ENCODE measurements at places on chromosomes 7 and 10.

- DNase-seq = no peak
Measured at GRCh38 chr7:95824616-95825015, 52.3 kb downstream of the DYNC1I1 start.

DNA sequence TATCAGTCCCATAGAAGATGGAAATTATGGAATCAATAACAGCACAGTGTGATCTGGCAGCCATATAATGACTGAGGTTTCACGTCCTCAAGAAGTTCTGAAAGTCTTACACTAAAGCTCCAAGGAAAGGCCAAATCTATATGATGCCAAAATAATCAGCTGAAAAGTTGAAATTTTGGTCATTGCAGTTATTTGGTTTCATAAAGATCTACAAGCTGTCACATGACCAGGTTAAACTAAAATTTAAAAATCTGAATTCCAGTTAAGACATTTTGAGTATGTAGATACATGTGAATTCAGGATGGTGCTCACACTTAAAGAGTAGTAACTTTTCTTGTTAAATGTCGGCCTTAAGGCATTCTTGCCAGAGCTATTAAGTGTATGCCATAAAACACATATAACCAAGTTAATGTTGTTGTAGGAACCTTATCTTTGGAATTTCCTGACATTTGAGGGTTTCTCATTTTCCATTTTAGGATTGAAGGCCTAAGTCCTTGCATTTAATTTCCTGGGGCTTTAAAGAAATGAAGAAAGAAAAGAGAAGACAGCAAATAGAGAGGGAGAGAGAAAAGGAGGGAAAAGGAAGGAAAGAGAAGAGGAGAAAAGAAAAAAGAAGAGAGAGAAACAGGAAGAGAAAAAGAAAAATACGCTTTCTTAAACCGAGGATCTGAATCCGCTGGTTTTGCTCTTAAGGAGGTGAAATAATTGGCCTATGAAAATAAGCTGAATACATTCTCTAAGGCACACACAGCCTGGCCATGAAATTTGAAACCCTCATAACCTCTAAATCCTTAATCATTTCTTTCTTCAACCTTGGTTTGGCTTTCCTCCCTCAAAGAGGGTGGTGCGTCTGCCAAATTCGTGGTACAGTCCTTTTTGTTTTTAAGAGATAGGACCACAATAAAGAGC is 43.8 kb downstream of the DENND2A start:
- DNase-seq = no peak

DNA sequence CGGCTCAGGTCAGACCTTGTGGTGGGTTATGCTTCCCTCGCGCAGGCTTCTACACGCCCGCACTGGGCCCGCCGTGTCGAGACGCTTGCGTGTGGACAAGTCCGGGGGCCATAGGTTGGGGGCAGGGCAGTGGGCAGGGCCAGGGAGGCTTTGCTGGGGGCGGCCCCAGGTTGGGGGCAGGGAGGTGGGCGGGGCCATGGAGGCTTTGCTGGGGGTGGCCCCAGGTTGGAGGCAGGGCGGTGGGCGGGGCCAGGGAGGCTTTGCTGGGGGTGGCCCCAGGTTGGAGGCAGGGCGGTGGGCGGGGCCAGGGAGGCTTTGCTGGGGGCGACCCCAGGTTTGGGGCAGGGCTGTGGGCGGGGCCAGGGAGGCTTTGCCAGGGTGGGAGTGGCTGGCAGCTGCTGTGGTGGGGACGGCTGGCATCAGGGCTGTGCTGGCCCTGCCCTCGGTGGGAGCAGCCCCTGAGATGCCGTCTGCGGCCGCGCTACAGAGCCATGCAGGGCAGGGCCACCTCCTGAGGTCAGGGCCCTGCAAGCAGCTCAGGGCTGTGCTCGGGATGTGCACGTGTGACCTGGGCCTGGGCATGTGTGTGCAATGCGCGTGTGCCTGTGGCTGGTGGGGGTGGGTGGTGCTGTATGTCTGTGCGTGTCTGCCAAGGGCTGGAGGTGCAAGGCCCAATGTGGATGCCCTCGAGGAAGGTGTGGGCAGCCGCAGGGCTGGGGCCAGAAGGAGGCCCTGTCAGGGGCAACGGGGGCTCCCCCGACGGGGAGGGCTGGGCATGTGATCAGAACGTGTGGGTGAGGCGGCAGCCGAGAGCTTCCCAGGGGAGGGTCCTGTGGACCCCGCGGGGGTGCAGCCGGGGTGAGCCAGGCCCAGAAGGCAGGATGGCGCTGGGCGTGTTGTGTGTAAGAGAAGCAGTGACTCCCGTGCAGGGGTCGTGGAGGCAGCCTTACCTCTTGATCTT is 72.5 kb upstream of the NKX6-2 start:
- no peak for DNase-seq

DNA sequence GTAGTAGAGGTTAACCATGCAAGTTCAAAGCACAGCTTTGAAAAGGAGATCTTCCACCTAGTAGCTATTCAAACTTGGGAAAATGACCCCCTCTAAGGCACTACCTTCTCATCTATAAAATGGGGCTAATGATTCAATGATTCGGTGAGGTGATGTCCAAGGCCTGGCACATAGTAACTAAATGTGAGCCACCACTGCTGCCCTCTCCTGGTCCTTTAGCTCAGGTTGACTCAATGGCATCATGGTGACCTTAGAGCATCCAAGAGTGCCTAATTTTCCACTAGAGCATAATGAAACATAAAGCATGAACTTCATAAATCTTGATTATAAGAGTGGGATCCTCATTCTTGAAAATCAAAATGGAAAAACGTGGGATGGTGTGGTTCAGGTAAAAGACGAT is 16.3 kb upstream of the PLCE1 start:
- no peak for DNase-seq

GRCh38 chr7:45982907-45983719 is 62.0 kb upstream of the IGFBP3 start:
- no peak for DNase-seq

DNA sequence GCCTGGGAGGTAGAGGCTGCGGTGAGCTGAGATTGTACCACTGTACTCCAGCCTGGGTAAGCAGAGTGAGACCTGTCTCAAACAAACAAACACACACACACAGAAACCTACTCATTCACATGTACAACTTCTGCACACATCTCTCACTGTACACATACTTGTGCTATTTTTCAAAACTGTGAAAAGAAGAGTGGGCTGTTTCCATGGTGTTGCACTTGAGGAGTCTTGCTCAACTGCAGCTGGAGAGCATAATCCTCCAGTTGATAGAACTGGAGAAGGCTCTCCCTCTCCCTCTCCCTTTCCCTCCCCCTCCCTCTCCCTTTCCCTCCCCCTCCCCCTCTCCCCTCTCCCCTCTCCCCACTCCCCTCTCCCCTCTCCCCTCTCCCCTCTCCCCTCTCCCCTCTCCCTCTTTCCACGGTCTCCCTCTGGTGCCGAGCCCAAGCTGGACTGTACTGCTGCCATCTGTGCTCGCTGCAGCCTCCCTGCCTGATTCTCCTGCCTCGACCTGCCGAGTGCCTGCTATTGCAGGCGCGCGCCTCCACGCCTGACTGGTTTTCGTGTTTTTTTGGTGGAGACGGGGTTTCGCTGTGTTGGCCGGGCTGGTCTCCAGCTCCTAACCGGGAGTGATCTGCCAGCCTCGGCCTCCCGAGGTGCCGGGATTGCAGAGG is 43.7 kb upstream of the DLD start:
- DNase-seq = no peak

DNA sequence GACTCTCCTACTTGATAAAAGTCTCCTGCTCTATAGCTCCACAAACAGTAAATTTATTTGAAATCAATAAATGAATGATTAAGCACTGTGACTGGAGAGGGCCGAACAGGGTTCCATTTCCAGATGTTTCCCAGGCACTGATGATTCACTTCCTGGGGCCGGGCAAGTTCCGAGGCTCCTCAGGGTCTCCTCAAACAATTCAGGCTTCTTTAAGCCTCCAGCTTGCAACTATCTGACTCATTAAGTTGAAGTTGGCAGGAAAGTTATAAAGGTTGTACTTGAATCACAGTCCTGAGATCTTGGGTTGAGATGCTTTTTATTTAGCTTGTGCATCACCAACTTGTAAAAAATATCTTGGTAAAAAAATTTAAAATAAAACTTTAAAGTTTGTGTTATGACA is 612.9 kb downstream of the DNAJB6 start:
- DNase-seq = no peak

GRCh38 chr7:137289101-137289500 is 54.4 kb downstream of the PTN start:
- no peak for DNase-seq

DNA sequence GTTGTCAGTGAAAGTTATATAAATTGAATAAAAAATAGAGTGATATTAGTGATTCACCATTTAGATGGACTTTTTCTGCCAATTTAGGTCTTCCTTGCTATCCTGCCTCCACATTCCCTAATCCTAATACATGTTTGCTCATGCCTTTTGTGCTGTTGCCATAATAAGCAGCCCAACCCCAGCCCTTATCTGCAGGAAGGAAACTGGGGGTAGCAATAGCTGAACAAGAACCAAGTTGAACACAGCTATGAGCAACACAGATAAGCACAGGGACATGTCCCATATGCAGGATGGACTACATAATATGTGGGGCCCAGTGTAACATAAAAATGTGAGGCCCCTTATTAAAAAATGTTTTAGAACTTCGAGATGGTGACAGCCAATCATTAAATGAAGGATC is 91.2 kb upstream of the AHR start:
- DNase-seq = no peak

DNA sequence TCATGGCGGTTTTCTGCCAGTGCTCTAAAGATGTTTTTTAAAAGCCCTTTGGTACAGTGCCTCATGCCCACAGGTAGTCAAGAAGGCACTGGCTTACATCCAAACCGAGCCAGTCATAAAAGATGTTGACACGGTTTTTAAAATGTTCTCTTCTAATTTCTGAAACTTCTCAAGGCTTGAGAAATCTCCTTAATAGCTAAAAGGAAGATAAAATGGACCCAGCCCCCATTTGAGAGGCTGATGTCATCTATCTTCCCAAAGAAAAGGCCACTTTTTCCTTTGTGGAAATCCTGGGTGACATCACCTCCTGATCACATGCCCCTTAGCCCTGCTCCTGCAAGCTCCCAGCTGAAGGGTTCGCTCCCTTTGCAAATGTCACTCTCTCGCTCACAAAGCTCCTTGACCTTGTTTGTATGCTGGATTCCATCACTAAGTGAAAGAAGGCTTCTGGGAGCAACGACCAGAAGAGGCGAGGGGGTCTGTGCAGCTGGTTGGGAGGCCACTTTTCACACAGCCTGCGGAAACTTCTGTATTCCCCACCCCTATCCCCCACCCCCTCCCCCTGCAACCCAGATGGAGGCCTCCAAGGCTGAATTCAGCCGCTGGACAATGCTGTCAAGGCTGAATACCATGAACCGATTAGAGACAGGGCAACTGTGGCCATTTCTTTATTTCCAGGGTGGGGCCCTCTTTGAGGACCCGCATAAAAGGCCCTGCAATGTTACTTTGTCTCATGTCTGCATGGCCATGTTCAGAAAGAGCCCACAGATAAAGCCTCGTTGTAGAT is 122.8 kb downstream of the CUBN start:
- DNase-seq = no peak

GRCh38 chr7:100520138-100520537 is 18.9 kb upstream of the AGFG2 start:
- no peak for DNase-seq

DNA sequence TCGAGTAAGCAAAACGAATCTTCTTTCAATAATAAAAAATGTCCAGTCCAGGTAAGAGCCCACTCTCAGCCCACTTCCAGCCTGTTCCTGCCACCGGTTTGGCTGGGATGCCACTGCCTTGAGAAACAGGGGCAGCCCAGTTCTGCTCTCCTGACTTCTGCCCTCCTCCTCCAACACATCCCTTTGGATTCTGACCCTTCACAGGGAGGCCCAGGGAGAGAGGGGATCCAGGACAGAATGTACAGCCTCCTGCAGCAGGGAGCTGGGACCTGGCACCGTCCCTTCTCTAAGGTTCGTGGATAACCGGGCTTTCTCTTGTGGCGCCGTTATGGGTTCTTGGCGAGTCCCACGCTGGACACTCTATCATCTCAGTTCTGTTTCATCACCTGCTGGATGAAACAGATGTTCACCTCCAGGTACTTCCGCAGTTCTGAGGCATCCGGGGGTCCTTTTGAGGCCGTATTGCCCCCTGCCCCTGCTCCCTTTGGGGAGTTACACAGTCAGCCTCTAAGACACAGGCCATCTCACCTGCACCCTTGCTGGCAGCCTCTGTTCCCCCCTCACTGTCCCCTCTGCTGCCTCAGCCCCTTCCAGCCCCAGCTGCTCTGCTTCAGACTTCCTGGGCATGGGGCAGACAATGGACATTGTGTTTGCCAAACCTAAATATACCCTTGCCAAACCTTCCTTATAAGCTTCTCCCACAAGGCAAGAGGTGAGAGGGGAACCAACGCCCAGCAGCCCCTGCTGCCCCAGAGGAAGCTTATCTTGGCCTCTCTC is 203.8 kb upstream of the ZMIZ1 start:
- no peak for DNase-seq

GRCh38 chr7:24325708-24326107 is 41.7 kb downstream of the NPY start:
- DNase-seq = no peak

Data from NCI-H510A treated with DMSO at 0.1 percent for 48 hours (cell line).